ENCODE measurements at places on chromosomes 4 and X.

DNA sequence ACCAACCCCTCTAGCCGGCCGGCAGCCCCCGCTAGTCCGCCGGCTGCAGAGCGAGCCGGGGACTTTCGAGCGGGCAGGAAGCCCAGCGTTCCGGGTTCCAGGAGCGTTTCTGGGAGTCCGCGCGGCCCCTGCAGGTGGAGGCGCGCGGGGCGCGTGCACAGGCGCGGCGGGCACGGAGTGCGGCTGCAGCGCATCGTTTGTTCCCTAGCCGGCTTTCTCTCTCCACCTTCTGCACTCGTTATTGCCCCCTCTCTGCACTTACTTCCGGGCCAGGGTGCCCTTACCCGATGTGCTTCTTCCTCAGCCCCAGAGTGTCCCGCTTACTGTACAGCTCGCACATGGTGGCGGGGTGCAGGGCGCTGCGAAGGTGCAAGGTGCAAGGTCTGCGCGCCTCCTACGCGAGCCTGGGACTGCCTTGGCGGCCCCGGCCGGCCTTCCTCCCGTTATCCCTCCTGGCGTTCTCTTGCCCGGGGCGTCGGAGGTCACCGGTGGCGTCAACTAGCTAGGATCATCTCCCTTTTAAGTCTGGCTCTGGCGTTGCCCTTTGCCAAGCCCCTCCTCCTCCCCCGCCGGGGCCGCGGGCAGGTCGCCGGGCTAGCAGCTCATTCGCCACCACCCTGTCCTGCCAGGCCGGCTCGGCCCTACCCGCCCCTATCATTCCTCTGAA is at the start of gene ETNPPL:
TSS of gene ETNPPL (minus strand) at position 495 of the 667 bp plus-strand sequence. CDS start at position 340, 155 bp downstream.
- no peak for DNase-seq

GRCh38 chrX:129968968-129969367 is 13.5 kb upstream of the BCORL1 start:
- no peak for DNase-seq

DNA sequence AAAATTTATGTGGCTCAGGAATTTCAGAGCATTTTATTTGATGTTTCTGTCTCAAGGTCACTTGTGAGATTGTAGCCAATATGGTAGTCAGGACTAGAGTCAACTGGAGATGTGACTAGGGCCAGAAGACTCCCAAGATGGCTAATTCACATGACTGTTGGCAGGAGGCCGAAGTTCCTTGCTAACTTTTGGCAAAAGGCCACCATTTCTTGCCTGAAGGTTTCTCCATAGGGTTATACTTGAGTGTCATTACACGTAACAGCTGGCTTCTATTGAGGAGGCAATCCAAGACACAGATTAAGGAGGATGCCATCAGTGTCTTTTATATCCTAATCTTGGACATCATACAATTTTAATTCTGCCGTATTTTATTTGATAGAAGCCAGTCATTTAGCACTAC is 162.3 kb upstream of the MAOA start:
- no peak for DNase-seq

DNA sequence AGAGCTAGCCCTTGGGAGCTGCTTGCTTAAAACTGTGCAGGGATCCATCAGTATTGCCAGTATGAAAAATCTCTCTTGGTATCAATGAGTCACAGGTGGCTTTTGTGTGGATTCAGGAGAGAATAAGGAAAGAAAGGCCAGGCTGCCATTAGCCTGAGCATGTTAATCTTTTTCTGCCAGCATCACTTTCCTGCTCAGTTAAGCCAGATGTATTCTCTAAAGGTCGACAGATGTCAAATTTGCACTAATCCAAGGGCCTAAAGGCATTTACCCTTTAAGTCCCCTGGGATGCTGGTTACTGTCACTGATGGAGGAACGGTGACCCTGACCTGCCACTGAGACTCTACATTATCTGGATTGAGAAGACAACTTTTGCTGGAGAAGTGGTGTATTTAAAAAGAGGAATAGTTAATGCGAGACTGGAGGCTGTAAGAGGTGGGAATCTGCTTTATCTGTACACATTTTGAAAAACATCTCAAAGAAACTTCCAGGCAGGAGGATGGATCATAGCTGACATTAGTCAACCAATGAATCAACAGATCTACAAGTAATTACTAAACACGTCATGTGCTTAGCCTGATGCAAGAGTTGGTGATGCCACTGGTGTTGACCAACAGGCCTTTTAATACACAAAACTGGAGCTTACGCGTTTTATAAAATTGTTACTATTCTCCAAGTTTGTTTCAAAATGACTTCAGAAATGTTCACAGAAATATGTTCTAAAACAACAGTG is 241.4 kb upstream of the ANXA3 start:
- DNase-seq: no peak

- DNase-seq: no peak
Measured at GRCh38 chr4:120893314-120893713, 29.2 kb downstream of the PRDM5 start.

GRCh38 chrX:15512401-15512965 is 11.9 kb downstream of the BMX start:
- DNase-seq: no peak

DNA sequence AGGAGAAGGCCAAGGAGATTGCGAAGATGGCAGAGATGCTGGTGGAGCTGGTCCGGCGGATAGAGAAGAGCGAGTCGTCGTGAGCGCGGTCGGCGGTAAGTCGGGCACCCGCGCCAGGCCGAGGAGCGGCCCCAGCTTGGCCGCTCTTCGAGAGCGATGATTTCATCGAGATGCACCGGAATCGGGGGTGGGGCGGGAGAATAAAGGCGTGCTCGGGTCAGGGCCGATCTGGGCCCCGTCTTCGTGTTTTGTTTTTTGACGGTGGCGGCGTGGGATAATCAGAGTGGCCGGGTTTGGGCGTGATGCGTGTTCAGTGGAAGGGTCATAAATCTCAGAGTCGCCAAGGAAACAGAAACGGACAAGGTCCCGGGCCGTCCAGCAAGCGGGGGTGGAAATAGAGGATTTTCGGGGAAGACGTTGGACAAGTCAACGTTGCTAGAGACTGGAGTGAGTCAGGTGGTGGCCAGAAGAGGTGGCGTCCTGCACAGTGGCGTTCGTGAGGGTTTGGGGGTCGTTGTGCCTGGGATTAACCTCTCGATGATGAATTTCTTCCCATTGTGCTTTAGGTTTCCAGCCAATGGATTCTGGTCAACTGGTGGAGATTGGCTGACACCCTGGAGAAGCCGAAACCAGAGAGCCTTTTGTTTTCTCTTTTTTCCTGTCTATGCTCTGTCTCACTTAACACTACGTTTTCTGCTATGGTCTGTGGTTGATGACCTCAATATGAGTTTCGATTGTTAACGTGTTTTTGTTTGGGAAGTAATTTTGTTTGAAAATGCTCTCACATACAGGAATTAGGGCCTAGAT is 882 bp downstream of the MRFAP1 start:
- DNase-seq: peak; percentile 72

DNA sequence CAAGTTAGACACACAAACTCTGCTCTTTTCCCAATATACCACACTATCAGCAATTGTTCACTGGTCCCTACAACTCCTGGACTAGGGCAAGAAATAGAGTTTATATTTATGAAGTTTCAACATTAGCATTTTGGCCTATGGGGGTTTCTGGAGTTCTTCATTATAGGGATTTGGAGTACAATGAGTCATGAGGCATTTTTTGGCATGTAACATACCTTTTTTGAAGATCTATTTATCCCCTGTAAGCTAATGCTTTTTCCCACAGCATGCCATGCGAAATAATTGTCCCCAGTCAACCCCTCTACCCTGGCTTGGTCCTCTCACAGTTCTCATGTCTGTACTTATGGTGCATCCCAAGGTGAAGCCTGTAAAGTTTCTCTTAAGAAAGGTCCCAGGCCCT is 36.7 kb upstream of the EDA2R start:
- no peak for DNase-seq

GRCh38 chrX:134670134-134670924 is 12.1 kb upstream of the PLAC1 start:
- no peak for DNase-seq

DNA sequence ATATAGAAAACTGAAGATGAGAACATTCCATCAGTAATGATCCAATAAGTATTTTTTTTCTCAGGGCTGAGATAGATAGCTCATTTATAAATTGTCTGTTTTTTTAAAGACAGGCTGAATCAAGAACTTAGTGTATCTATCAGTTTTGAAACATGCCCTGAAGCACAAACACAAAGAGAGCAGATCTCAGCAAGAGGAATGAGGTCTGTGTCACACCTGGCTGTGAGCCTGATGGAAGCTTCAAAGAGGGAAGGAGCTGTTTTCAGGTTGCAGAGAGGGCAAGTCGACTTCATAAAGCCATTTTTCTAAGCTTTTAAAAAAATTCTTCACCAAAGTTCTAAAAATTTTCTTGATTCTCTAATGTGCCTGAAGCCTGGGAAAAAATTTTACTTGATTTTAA is 434.9 kb downstream of the PDGFC start:
- no peak for DNase-seq

DNA sequence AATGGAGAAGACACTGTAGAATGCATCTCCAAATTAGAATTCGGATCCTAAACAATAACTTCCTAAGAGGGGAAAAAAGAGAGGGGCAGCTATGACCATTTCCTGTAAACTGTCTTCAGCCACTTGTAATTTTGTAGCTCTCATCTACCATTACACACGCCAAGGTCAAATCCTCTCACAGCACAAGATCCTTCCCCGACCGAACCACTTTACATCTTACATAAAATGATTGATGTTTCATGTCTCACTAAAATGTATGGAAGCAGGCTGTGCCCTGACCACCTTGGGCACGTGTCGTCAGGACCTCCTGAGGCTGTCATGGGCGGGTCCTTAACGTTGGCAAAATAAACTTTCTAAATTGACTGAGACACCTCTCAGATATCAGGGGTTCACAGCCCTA is 24.1 kb upstream of the PBDC1 start:
- DNase-seq: peak; percentile 39

GRCh38 chr4:5730993-5731990 is 20.3 kb downstream of the EVC start:
- no peak for DNase-seq

GRCh38 chr4:45482346-45482745 is 641.5 kb downstream of the GABRG1 start:
- DNase-seq: no peak

DNA sequence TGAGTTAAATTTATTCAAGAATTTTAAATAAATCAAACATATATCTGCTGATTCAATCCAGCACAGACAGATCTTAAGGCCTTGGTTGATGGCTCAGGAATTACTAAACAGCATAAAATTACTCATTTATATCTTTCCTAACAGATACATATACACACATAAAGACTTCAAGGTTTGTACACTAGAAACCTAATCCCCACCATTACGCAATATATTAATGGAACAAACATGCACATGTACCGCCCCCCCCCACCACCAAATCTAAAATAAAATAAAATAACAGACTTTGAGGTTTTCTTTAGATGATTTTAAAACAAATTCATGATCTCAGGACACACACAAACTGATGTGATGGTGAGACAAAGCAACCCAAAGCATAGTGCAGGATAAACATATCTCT is 333.9 kb upstream of the DDX53 start:
- no peak for DNase-seq

GRCh38 chr4:34193451-34194154 is 2050.7 kb downstream of the ARAP2 start:
- DNase-seq: no peak
